Esophagus squamous epithelium (tissue), 5 donors: ENCODE measurements at places on chromosomes 5 and 9.
A peak's percentile ranks its signal among the peaks of the same experiment; 100 is the strongest.

DNA sequence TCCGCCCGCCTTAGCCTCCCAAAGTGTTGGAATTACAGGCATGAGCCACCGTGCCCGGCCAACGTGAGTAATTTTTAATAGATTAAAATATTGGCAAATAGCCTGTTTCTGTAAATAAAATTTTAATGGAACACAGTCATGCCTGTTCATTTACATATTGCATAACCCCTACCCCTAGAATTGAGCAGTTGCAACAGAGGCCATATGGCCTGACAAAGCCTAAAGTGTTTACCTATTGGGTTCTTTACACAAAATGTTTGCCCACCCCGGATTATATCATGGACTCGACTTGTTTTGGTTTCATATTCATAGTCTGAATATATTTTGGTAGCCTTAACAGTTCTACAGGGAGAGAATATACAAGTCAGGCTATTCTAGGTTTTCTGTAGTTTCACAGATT, 5.3 kb downstream of the NSA2 start:
- no peak for DNase-seq

DNA sequence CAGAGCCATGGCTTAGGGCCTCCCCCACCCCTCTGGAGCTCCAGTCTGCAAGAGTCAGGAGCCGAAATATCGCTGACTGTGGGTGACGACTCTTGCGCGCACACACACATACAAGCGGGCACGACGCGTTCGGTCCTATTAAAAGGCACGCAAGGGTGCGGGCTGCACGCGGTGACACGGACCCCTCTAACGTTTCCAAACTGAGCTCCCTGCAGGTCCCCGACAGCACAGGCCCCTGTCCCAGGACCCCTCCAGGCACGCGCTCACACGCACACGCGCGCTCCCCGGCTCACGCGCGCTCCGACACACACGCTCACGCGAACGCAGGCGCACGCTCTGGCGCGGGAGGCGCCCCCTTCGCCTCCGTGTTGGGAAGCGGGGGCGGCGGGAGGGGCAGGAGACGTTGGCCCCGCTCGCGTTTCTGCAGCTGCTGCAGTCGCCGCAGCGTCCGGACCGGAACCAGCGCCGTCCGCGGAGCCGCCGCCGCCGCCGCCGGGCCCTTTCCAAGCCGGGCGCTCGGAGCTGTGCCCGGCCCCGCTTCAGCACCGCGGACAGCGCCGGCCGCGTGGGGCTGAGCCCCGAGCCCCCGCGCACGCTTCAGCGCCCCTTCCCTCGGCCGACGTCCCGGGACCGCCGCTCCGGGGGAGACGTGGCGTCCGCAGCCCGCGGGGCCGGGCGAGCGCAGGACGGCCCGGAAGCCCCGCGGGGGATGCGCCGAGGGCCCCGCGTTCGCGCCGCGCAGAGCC, at the start of gene GRIN1:
GRIN1 (plus strand) TSS at position 433 of the 746 bp plus-strand sequence. CDS start 333 bp downstream, outside the sequence.
- no peak for DNase-seq

- DNase-seq = no peak
Observed at GRCh38 chr9:14760060-14760459, 37.5 kb upstream of the CER1 start.

DNA sequence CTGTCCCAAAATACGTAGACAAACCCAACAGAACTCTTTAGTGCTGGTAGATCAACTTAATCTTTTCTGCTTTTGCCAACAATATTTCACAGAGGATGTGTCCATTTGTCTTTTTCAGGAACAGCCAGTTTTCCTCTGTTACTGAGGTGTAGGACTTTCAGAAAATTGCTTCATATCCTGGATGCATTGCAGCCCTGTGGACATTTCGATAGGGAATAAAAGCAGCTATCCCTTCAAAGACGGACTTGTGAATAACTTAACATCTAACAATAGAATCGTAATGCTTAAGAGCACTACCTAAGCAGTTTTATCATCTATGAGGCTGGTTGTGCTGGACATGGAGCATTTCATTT, 59.7 kb downstream of the PCSK1 start:
- DNase-seq = no peak

DNA sequence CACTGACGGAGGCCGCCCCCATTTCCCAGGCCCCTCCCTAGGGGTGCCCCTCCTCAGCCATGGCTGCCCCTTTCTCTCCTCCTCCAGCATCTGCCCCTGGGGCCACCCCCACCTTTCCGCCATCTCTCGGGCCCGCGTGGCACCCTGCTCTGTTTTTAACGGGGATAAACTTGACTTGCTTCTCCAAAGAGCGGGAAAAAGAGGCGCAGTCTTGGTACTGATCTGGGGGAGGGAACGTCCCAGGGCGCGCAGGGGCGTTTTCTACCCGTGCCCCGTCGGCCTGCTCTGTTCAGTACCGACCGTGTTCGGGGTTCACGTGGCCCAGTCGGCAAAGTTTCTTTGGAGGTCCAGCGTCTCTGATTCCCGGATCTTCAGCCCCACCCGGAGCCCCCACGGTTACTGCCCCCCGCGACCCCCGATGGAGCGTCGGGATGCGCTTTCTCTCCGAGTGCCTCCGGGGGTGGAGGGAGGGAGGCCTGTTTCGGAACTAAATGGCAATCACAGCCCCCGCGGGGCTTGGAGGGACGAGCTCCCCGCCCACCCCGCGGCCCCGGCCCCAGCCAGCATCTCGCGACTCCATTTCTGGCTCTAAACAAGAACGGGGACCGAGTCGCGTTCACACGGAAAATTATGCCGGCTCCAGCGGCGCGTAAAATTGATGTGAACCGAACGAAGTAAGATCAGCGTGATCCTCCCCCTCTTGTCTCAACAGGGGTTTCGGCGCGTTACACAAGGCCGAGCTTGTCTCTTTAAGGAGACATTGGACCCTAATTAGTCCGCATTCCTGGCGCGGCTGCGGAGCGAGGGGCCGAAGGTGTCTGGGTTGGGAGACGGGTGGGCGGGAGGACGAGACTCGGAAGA, 1.1 kb upstream of the TLE4 start:
- DNase-seq = peak; percentile 69

DNA sequence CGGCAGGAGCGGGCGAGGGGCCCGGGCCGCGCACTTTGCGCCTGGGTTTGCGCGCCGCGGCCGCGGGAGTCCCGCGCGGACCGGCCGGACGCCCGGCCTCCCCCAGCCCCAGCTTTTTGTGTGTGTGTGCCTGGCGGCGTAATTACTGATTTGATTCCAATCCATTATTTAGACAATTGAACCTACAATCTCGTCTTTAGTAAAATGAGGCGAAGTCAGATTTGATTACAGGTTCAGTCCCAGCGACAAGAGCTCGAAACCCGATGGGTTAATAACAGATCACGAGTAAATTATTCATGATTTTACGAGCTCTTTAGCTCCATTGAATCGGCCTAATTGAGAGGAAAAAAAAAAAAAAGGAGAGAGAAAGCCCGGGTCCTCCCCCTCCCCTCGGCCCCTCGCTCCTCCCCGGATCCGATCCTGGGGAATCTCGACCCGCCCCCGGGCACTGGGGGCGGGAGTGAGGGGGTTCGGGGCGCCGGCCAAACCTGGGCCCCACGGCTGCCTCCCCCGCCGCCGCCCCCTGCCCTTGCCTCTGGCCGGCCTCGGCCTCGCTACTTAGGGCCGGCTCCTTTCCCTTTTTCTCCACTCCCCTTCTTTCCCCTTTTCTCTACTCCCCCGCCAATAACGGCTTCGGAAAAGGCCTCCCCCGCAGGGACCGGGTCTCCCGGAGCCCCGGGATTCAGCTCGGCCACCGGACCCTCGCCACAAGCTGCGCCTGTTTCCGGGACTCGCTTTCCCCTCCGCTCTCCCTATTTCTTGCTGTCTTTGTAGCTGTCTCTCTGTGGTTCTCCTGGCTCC, 6.6 kb downstream of the LHX2 start:
- no peak for DNase-seq

- no peak for DNase-seq
Observed at GRCh38 chr5:61949054-61949678, 356.8 kb upstream of the KIF2A start.

GRCh38 chr5:6760686-6761085, 47.5 kb downstream of the TENT4A start:
- no peak for DNase-seq

DNA sequence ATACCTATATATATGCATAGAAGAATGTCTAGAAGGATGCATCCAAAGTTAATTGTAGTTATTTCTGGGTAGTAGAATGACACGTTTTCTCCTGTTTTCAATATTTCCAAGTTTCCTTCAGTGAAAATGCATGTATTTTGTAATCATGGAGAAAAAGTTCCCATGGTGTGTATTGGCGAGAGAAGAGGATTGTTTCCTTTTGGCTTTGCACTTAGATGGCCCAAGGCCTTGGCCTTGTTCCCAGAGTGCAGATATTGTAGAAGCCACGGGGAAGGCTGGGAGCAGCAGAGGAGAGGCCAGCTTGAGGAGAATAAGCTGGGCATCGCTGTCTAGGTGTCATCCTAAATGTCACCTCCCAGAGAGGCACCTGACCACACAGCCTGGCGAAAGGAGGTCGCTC, 44.0 kb downstream of the IRF1 start:
- no peak for DNase-seq

GRCh38 chr5:120139039-120139438, 325.1 kb upstream of the PRR16 start:
- no peak for DNase-seq

DNA sequence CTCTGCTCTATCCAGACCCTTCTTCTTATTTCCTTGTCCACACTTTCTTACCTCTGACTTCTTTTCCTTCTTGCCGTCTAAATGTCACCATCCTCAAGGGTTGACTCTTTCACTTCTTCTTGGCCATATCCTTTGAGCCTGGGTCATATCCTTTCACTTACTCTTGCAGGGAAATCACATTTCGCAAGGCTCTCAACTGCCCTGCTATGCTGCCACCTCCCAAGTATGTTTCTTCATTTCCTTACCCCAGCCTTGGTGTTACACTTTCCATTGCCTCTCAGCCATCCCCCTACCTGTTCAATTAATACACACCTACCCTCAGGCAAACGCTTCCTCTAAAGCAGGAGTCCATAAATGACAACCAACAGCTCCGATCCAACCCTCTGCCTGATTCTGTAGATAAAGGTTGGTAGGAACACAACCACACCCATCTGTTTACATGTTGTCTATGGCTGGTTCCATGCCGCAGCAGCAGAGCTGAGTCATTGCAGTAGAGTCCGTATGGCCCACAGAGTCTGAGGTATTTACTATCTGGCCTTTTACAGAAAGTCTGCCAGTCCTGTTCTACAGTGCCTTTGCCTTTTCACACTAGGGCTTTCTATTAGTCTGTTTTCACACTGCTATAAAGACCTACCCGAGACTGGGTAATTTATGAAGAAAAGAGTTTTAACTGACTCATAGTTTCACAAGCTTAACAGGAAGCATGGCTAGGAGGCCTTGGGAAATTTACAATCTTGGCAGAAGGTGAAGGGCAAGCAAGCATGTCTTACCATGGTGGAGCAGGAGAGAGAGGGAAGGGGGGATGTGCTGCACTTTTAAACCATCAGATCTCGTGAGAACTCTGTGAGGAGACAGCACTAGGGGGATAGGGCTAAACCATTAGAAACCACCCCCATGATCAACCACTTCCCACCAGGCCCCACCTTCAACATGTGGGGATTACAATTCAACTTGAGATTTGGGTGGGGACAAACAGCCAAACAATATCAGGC, 97.9 kb downstream of the SV2C start:
- DNase-seq = no peak

GRCh38 chr9:32503008-32503407, 23.0 kb downstream of the RIGI start:
- no peak for DNase-seq
